ENCODE measurements at places on chromosomes 7 and 10.

DNA sequence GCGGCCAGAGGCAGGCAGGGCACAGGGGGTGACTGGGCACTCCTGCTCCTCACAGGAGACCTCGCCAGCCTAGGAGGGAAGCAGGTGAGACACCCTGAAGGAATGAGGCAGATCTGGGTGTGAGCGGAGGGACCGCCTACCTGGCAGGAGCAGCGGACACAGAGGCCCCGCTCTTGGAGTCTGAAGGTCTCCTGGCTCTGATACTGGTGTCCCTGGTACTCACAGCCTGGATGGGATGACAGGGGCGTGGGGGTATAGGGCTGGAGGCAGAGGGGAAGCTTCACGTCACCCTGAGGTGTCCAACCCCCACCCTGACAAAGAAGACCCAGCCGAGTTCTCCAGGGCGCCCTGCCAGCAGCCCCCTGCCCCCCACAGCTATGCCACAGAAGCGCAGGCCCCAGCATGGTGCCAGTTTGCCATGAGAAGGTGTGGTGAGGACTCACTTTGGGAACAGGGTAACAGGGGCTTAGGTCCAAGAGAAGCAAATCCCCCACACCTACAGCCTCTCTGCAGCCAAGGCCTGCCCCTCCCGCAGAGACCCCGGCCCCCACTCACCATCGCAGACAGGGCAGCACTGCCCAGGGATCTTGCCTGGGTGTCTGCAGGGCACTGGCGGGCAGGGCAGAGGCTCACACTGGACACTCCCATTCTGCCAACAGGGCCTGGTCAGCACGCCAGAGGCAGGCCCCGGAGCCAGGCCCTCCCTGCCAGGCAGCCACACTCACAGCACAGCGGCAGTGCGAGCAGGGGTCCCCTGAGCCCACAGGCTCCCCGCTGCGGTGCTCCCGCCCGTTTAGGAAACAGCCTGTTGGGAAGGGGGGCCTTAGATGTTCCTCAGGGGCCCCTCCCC, 17.0 kb downstream of the KCP start:
- no peaks in the 10 kb centered on the region for H3K36me3 ChIP-seq
- no peak for DNase-seq
- peaks cover 24% of the 10 kb centered on the region for H3K27me3 ChIP-seq
- no peak overlapping the region for H3K27ac ChIP-seq
- no peaks in the 10 kb centered on the region for H3K4me1 ChIP-seq
- H3K4me3 ChIP-seq, result no peak overlapping the region

- H3K36me3 ChIP-seq, result no peaks in the 10 kb centered on the region
- peaks cover 4% of the 10 kb centered on the region for H3K4me1 ChIP-seq
- DNase-seq, result no peak
- no peaks in the 10 kb centered on the region for H3K27me3 ChIP-seq
Measured at GRCh38 chr10:132615341-132616169, 78.0 kb downstream of the INPP5A start.

DNA sequence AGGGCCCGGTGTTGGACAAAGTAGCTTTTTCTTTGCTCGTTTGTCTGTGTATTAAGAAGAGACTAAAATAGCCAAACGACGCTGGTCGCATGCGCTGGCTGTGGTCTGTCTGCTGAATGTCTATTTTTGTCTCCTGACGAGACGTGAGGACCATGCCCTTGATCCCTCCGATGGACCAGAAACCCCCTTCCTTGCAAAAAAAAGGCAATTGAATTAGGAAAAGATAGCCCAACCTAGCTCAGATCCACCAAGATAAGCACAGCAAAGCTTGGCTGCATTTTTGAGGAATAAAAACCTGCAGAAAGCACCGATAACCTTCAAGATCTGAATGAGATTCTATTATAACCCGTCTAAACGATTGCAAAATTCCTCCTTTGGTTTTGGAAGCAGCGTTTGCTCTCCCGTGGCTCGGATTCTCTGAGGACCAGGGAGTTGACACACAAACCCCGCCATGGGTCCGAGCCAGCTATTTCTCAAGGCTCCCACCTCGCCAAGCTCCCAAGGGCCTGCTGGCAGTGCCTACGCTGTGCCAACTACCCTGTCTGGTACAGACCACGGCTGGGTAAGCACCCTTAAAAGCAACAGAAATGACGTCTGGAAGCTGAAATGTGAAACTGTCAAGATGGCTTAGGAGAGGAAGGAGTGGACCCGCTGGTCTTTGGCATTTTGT, 17.7 kb upstream of the TTYH3 start:
- no peaks in the 10 kb centered on the region for H3K4me1 ChIP-seq
- no peaks in the 10 kb centered on the region for H3K36me3 ChIP-seq
- no peaks in the 10 kb centered on the region for H3K27me3 ChIP-seq
- no peak overlapping the region for H3K27ac ChIP-seq
- DNase-seq, result no peak
- H3K4me3 ChIP-seq, result no peak overlapping the region

GRCh38 chr7:23114896-23115295, 9.3 kb downstream of the KLHL7 start:
- no peak overlapping the region for H3K27ac ChIP-seq
- H3K4me1 ChIP-seq, result no peaks in the 10 kb centered on the region
- peaks cover 5% of the 10 kb centered on the region for H3K36me3 ChIP-seq
- H3K27me3 ChIP-seq, result no peaks in the 10 kb centered on the region
- no peak for DNase-seq

- H3K27me3 ChIP-seq, result no peaks in the 10 kb centered on the region
- no peaks in the 10 kb centered on the region for H3K4me1 ChIP-seq
- H3K36me3 ChIP-seq, result no peaks in the 10 kb centered on the region
- H3K27ac ChIP-seq, result no peak overlapping the region
- no peak for DNase-seq
Measured at GRCh38 chr7:44930921-44931320, 45.6 kb upstream of the PURB start.

- no peak for DNase-seq
- no peaks in the 10 kb centered on the region for H3K4me1 ChIP-seq
- H3K27ac ChIP-seq, result no peak overlapping the region
- no peaks in the 10 kb centered on the region for H3K36me3 ChIP-seq
- H3K27me3 ChIP-seq, result no peaks in the 10 kb centered on the region
Measured at GRCh38 chr7:79093421-79093820, 360.0 kb downstream of the MAGI2 start.

DNA sequence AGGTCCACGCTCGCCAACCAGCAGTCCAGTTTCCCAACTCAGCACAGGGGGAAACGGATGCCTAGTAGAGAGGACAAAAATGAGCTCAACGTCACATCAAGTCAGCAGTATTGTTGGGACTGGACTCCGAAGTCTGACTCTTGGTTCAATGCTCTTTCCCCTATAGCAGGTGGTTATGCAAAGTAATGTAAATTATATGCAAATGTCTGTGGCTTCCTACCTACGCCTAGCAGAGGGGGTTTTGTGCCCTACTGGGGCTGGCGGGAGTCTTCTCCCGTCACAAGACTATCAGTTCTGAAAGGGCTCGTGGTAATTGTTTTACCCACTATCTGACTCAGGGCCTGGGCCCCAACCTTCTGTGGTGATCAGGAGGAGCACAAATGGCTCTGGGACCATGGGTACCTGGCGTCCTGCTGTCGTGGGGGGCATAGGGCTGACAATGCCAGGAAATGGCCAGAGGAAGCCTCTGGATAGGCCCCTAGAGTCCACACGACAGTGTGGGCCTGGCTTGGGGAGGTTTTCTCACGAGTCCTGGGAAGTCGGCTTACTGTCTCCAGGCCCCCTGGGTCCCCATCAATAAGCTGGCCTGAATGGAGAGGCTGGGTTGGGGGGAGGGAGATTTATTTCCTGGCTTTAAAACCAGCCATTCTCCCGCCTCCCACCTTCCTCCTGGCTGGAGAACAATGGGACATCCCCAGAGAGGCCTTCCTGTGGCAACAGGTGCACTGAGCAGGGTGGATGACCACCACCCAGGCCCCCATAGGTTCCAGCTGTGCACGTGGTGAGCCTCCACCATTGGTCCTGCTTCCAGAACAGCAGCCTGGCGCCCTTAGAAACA, 41.8 kb downstream of the UNC5B start:
- peaks cover 4% of the 10 kb centered on the region for H3K27me3 ChIP-seq
- no peaks in the 10 kb centered on the region for H3K36me3 ChIP-seq
- no peak overlapping the region for H3K4me3 ChIP-seq
- DNase-seq, result no peak

Data from effector memory CD4-positive, alpha-beta T cell (primary cell).